Mucosa of gallbladder (tissue), 1 donor: ENCODE measurements at places on chromosomes 5 and 9. TPM values are rescaled to one million over a fixed set of nuclear protein-coding genes. Genes with fewer than 3 reads are reported as not detected.

- no peak for DNase-seq
These were observed 38.4 kb upstream of the PLEKHG4B start for GRCh38 chr5:53381-54174.

DNA sequence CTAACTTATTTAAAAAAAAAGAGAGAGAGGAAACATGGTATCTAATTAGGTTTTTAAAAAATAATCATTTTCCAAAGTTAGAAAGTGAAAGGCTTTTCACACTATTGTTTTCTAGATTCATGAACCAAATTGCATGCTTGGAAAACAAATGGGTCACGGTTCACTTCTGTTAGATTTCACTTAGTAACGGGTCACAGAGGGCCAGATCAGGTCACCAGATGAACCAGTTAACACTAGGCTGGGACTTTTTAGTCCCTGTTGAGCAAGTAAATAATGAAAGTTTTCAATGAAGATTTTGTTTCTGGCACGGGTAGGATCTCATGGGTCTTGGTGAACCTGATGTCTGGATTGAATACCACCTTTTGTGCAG lies 207.2 kb upstream of the RFX3 start:
- DNase-seq: no peak

GRCh38 chr9:70427161-70427945 lies 12.9 kb upstream of the KLF9 start:
- DNase-seq: no peak

AQP7 gene
- 15.0 TPM for total RNA-seq
